Thyroid gland (tissue), 4 donors: ENCODE measurements at places on chromosomes 13 and 19. TPM values are rescaled to one million over a fixed set of nuclear protein-coding genes. Genes with fewer than 3 reads are reported as not detected.

DNA sequence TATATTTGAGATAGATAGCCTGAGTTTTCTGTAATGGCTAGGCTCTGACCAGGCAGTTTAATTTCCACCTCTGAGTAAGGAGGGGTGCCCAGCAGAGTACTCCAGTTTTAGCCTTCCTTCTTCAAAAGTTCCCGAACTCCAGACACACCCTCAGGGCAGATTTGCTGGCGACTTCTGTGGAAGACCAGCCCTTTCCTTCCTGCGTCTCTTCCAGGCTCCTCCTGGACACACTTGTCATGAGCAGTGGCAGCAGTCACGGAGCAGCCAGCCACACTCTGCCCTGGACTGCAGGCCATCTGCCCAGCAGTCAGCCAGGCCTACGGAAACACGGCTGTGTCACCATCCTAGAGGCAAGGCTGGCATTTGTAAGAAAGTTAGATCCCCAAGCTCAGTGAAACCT, 6.6 kb upstream of the FLT1 start:
- no peaks in the 10 kb centered on the region for H3K27me3 ChIP-seq
- no peaks in the 10 kb centered on the region for H3K4me1 ChIP-seq
- no peaks in the 10 kb centered on the region for H3K36me3 ChIP-seq
- no peak overlapping the region for H3K4me3 ChIP-seq
- DNase-seq: no peak
- no peak overlapping the region for H3K27ac ChIP-seq

Gene POLR2I
- 53.7 TPM for total RNA-seq

DNA sequence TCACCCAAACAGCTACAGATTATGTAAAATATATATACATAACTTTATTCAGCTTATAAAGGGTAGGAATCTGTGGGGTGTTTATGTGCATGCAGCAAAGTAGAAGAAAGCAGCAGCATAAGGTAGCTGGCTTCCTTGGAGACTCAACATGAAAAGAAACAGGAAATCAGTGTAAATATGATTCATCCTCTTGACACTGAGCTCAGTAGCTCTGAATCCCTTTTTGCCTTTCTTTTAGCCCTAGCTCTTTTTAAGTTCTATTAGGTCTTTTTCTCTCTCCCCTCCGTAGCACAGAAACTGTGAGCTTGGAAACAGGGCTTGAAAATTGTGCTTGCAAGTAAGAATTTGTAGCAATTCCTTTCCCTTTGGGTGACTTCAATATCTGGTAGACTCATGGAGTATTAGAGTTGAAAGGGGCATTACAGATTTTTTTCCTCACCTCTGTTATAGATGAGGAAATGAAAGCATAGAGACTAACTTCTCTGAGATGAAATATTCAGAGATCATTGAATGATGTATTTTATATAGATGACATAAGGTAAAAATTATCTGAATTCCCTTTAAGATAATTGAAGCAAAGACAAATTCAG, 314.4 kb downstream of the PCDH9 start:
- H3K4me1 ChIP-seq: no peaks in the 10 kb centered on the region
- DNase-seq: no peak
- no peaks in the 10 kb centered on the region for H3K36me3 ChIP-seq
- no peaks in the 10 kb centered on the region for H3K27me3 ChIP-seq
- H3K27ac ChIP-seq: no peak overlapping the region

DNA sequence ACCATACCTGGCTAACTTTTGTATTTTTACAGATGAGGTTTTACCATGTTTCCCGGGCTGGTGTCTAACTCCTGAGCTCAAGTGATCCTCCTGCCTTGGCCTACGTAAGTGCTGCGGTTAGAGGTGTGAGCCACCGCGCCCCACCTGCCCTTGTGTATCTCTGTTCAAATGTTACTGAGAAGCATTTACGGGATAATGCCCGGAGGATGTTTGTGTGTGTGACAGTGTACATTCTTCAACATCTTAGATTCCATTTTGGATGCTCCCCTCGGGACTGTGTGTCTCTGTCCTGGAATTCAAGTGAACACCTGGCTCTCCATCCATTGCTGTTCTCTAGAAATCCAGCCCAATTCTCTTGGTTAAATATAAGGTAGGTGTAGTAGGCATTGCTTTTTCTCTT, 93.7 kb downstream of the NLRP12 start:
- H3K36me3 ChIP-seq: no peaks in the 10 kb centered on the region
- H3K27ac ChIP-seq: no peak overlapping the region
- no peak overlapping the region for H3K4me3 ChIP-seq
- H3K4me1 ChIP-seq: no peaks in the 10 kb centered on the region

DNA sequence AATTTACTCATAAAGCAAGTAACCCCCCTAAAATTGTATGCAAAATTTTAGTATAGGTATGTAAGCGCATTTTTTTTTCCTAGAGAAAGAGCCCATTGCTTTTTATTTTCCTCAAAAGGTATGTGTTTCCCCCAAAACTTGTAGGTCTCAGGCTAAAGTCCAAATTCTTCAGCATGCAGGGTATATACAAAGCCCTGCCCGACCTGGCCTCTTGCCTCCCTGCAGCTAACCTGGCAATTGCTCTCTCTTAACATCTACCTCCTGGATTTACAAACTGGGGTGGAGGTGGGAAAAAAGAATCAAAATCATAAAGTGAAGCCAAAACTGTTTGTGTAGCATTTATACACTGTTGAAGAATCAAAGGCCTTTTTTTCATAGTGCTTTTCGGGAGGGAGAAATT, 107.8 kb downstream of the KCNRG start:
- DNase-seq: no peak
- peaks cover 9% of the 10 kb centered on the region for H3K4me1 ChIP-seq
- H3K4me3 ChIP-seq: peak overlapping the region; percentile 99
- no peaks in the 10 kb centered on the region for H3K36me3 ChIP-seq
- no peak overlapping the region for H3K27ac ChIP-seq
- H3K27me3 ChIP-seq: peaks cover 4% of the 10 kb centered on the region

Gene ZNF100
- 5.4 TPM for total RNA-seq

- DNase-seq: no peak
- no peaks in the 10 kb centered on the region for H3K4me1 ChIP-seq
- H3K4me3 ChIP-seq: no peak overlapping the region
- H3K36me3 ChIP-seq: no peaks in the 10 kb centered on the region
- H3K27me3 ChIP-seq: no peaks in the 10 kb centered on the region
Observed at GRCh38 chr19:16679811-16680210, 18.9 kb downstream of the TMEM38A start.

DNA sequence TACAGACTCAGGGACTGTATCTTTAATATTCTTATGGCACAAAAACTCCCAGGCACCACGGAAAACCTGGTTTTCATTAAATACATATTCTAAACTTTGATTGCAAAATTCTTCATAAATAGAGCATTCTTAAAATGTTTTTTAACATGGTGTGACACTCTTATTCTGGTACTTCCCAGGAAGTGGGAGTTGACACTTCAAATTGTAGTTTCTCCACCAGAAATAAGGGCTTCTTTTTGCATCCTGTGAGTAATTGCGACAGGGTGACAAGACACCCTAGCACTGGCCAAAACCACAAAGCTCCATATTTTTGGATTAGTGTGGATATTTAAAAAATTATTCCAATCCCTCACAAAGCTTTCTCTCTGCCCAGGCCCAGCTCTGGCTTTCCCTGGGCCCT, 43.6 kb upstream of the MTIF3 start:
- no peaks in the 10 kb centered on the region for H3K36me3 ChIP-seq
- no peaks in the 10 kb centered on the region for H3K27me3 ChIP-seq
- DNase-seq: no peak
- no peaks in the 10 kb centered on the region for H3K4me1 ChIP-seq
- no peak overlapping the region for H3K4me3 ChIP-seq

Gene GRIK5
- 20.2 TPM for total RNA-seq

DNA sequence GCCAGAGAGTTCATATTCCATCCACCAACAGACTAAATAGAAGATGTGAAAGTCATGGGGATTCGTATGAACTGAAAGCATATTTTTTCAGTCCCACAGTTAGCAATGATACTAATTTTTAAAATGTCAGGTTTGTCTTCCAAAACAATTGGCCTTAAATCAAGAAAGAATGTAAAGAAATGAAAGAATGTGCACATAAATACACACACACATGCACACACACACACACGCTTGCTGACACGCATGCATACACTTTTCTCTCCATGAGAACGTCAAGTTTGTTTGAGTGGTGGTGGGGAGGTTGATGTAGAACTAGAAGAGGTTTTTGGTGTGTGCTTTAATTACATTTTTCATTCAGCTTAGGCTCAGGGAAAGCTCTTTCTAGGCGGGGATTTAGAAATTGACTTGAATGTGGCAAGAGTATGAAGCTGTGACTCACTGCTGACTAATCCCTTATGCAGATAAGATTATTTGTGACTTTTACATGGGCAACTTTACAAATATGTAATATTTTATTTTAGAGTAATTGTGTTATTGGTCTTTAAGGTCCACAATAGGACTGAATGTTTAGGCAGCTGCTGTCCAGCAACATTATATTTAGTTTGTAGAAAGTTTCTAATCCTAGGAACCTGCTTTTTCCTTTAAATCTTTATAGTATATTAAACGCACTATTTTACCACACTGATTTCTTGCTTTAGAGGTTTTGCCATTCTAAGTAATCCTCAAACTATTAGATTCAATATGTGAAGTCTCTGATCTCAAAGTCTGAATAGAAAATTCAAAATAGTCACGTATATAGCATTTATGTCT, 18.8 kb downstream of the FLT1 start:
- DNase-seq: no peak
- no peaks in the 10 kb centered on the region for H3K36me3 ChIP-seq
- H3K4me1 ChIP-seq: no peaks in the 10 kb centered on the region

DNA sequence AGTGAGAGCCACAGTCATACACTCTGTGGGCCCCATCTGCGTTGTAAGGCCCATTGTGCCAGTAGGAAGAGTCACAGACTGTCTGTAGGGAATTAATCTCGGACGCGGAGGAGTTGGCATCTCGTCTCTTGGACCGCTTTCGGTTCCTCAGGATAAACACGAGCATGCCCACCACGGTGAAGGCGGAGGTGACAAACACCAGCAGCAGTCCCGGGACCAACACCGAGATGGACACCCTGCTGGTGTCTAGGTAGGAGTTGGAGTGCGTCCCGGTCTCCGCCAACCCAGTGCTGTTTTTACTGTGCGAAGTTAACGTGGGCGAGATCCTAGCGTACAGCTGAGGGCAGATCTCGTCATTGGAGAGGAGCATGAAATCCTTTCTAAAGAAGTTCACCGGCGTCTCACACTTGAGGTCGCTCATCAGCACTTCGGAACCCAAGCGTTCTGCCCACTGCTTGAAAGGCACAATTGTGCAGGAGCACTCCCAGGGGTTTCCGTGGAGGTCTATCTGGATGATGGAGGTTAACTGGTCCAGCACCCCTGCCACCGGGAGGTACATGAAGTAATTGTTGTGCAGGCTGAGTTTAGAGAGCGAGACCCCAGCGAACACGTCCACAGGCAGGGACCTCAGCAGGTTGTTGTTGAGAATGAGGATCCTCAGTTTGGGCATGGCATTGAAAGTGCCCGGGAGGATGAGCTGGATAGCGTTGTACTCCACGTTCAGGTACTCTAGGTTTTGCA, 2.7 kb downstream of the SLITRK1 start:
- H3K4me3 ChIP-seq: no peak overlapping the region
- H3K27ac ChIP-seq: no peak overlapping the region
- no peaks in the 10 kb centered on the region for H3K27me3 ChIP-seq
- H3K36me3 ChIP-seq: no peaks in the 10 kb centered on the region

DNA sequence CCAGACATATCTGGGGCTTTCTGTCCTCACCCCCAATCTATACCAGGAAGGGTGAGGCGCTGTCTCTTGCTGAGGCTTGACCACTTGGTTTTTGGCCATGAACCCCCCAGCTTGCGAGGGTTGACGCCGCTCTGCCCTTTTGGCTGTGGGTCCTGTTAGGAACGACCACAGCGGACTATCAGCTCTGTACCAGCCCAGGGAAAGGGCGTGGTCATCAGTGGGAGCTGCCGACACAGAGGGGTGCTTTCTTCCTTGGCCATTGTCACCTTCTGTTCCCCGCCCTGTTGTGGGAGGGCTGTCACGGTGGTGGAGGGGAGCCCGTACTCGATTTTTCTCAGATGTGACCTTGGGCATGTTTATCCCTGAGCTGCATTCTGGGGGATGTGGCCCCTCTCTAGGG, 5.7 kb downstream of the DCAF15 start:
- DNase-seq: no peak
- H3K27me3 ChIP-seq: no peaks in the 10 kb centered on the region
- H3K4me1 ChIP-seq: peaks cover 6% of the 10 kb centered on the region
- H3K27ac ChIP-seq: no peak overlapping the region
- H3K4me3 ChIP-seq: no peak overlapping the region

Gene KCNRG
- total RNA-seq: 5.8 TPM

GRCh38 chr19:45473682-45474605, 6.1 kb downstream of the FOSB start:
- no peak for DNase-seq
- H3K27me3 ChIP-seq: no peaks in the 10 kb centered on the region
- H3K4me3 ChIP-seq: no peak overlapping the region
- peaks cover 9% of the 10 kb centered on the region for H3K4me1 ChIP-seq
- H3K36me3 ChIP-seq: no peaks in the 10 kb centered on the region

DNA sequence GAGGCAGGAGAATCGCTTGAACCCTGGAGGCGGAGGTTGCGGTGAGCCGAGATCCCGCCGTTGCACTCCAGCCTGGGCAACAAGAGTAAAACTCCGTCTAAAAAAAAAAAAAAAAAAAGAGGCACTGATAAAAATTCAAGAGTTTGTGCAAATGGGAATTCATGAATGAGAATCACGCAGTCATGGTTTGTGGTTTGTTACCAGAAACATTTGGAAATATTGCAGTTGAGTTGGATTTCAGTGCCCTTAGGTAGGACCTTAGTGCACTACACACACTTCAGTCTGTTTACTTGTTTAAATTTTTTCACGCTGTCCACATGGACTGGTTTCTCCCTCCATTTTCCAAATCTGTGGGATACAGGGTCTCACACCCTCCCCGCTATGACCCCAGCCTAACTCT, 28.4 kb downstream of the ZNF844 start:
- H3K4me1 ChIP-seq: no peaks in the 10 kb centered on the region
- no peak overlapping the region for H3K27ac ChIP-seq
- H3K36me3 ChIP-seq: no peaks in the 10 kb centered on the region
- no peak for DNase-seq
- no peaks in the 10 kb centered on the region for H3K27me3 ChIP-seq

GRCh38 chr19:2330255-2330631, 1.8 kb downstream of the SPPL2B start:
- no peaks in the 10 kb centered on the region for H3K27me3 ChIP-seq
- H3K4me1 ChIP-seq: peaks cover 60% of the 10 kb centered on the region
- H3K36me3 ChIP-seq: no peaks in the 10 kb centered on the region
- H3K27ac ChIP-seq: no peak overlapping the region
- DNase-seq: no peak

DNA sequence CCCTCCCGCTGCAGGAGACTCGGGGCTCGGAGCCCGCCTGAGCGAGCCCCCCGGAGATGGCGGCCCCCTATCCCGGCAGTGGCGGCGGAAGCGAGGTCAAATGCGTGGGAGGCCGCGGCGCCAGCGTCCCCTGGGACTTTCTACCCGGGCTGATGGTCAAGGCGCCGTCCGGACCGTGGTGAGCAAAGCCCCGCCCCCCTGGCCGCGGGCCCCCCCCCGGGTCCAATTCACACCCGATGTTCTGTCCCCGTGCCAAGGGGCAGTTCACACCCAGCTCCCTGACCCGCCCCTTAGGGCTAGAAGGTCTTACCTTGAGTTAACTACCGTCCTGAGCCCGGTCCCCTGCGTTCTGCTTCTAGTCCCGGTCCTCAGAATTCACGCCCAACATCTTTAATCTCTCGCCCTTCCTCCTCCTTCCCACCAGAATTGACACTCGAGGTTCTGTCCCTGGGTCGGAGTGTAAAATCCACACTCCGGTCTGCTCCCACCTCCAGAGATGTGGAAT, 1.4 kb downstream of the NPAS1 start:
- H3K4me1 ChIP-seq: peaks cover 30% of the 10 kb centered on the region
- H3K36me3 ChIP-seq: no peaks in the 10 kb centered on the region
- H3K27me3 ChIP-seq: peaks cover 33% of the 10 kb centered on the region
- H3K27ac ChIP-seq: no peak overlapping the region

Gene RGS9BP
- total RNA-seq: 0.78 TPM

GRCh38 chr13:41631296-41631965, 174.1 kb downstream of the RGCC start:
- H3K4me3 ChIP-seq: no peak overlapping the region
- H3K27me3 ChIP-seq: no peaks in the 10 kb centered on the region
- no peak for DNase-seq
- H3K27ac ChIP-seq: no peak overlapping the region

Gene ZNF223
- total RNA-seq: 10.6 TPM
